ENCODE measurements at places on chromosomes 12 and 14.

GRCh38 chr12:107322063-107322462 is 228.7 kb upstream of the CRY1 start:
- DNase-seq: no peak

GRCh38 chr14:68630611-68631393 is 162.1 kb downstream of the ZFP36L1 start:
- no peak for DNase-seq

DNA sequence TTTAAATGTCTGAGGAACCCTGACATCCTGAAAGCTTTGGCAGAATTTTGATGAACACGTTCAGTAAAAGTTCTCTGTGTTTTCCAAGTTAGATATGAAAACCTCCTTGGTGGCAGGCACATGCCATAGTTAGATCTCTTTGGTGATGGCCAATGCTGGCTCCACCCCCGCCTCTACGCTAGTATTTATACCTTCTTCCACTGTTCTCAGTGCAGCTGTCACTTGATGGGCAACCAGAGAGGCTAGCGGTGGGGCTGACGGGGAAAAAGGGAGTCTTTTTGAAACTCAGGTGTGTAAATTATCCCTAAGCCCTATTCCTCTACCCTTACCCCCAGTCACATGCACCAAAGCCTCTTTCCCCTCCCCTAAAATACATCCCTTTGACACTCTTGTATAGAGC is 32.1 kb downstream of the PPP1R36 start:
- DNase-seq: no peak

- no peak for DNase-seq
These were observed 222.3 kb upstream of the NOS1 start for GRCh38 chr12:117583677-117584225.

Data from NCI-H1436 (cell line).